SW 1271 (cell line): ENCODE measurements at places on chromosomes 1 and 21.

DNA sequence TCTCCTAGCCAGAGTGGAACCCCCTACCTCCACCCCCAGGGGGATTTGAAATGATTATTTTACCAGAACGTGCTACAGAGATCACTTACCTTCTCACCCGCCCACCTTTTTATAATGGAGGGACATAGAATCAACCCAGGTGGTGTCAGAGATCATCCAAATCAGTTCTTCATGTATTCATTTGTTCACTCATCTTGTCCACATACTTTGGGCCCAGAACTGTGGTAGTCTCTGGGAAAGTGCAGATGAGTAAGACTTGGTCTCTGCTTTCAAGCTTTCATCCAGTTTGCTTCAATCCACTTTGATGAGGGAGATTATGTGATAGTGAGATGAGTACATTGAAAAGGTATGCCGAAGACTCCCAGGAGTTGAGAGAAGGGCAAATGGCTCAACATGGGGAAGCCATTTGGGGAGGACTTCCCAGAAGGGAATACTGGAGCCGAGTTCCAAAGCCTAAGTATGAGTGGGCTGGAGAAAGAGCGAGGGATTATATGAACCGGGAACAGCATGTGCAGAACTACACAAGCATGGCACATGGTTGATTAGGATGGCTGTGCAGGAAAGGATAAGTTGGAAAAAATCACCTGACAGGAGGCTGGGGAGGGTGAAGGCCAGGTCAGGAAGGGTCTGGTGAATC is 1.9 kb downstream of the FGGY start:
- DNase-seq = no peak

DNA sequence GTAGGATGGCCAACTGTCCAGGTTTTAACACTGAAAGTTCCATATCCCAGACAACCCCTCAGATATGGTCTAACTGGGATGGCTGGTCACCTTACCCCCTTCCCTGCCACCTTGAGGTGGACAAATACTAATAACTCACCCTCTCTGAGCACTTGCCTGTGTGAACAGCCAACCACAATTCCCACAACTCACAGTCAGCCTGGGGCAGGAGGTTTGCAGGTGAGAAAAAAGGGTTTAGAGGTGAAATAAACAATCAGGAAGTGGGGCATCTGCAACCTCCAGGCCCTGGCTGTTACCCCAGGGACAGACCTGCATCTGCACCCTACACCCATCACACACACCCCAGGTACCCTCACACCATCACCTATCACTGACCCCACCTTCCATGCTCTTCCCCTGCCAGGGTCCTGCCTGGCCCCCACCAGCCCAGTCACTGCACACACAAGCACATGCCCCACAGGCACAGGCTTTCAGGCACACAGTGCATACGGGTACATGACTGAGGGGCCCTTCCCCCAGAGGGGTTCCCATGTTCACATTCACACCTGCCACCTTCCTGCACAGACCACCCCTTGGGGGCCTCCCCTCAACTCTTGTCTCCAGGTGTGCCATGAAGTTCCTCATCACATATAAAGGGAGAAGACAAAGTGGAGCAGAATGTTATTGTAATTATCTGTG is 679.5 kb downstream of the MATN1 start:
- no peak for DNase-seq

GRCh38 chr1:169003864-169004516 is 102.5 kb upstream of the ATP1B1 start:
- peak; percentile 9 for DNase-seq

DNA sequence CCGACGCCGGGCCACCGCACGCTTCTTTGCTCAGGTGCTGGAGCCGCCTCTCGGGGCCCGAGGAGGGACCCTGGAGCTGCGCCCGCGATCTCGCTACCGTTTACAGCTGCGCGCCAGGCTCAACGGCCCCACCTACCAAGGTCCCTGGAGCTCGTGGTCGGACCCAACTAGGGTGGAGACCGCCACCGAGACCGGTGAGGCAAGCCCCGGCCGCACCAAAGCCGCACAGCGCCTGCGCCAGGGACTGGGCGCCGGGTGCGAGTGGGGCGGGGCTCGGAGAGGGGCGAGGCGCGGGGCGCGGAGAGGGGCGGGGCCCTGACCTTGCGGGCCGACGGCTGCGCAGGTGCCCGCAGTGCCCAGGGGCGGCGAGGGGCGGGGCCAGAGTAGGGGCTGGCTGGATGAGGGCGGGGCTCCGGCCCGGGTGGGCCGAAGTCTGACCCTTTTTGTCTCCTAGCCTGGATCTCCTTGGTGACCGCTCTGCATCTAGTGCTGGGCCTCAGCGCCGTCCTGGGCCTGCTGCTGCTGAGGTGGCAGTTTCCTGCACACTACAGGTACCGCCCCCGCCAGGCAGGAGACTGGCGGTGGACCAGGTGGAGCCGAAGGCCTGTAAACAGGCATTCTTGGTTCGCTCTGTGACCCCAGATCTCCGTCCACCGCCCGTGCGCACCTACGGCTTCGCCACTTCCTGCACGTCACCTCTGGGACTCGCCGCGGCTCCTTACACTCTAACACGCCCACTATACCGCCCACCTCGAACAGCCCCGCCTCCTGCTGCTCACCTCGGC is 9.8 kb upstream of the CDC20 start:
- DNase-seq = peak; percentile 72

DNA sequence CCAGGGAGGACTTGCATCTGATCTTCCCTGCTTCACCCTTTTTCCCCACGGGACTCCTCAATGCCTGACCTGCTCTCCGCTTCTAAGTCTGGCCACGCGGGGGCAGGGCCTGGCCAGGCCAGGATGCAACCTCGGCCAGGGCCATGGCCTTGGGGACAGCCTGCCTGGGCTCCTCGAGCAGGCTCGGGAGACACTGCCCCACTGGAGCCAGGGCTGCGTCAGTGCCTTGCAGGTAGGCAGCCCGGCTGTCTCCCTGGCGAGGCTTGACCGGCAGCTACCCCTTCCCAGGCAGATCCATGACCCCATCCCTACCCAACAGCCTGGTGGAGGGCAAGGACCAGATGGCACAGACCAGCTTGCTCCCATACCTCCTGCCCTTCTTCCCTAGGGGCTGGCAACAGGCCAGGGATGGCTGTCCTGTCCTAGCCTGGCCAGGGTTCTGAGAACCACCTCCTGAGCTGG is 2.7 kb upstream of the PRDM16 start:
- DNase-seq = no peak
